ENCODE measurements at places on chromosomes 12 and 14.

GRCh38 chr14:64601571-64601970 lies 51.8 kb downstream of the PPP1R36 start:
- DNase-seq: no peak

GRCh38 chr12:11307143-11307542 lies 3.1 kb downstream of the PRB4 start:
- no peak for DNase-seq

DNA sequence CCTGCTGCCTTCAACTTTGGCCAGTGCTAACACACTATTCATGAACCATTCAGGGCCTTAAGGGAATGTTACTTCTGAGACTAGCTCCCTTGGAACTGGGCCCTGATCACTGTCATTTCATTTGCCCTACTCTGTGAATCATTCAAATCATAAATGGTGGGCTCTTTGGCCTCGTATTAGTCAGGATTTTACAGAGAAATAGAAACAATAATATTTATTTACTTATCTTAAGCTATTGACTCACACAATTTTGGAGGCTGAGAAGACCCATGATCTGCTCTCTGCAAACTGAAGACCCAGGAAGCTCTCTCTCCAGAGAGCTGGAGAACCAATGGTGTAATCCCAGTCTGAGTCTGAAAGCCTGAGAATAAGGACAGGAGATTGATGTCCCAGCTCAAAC lies 398.5 kb downstream of the LRIG3 start:
- no peak for DNase-seq

DNA sequence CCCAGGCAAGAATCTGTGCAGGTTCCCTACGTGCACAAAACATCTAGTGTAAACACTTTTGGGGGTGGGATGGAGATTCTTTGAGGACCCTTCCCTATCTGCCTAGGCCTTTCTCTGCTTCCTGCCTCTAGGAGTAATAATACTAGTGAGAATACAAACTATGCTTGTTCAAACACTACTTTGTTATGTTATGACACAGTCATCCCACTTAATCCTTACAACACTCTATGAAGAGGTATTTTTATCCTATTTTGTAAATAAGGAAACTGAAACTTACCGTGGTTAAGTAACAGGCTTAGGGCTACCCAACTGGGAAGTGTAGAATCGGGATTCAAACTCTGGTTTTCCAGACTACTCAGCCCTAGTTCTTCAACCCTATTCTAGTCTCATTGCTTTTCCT lies 96.5 kb downstream of the KCNA5 start:
- DNase-seq: no peak

GRCh38 chr14:96989306-96989705 lies 192.1 kb downstream of the VRK1 start:
- DNase-seq: no peak

DNA sequence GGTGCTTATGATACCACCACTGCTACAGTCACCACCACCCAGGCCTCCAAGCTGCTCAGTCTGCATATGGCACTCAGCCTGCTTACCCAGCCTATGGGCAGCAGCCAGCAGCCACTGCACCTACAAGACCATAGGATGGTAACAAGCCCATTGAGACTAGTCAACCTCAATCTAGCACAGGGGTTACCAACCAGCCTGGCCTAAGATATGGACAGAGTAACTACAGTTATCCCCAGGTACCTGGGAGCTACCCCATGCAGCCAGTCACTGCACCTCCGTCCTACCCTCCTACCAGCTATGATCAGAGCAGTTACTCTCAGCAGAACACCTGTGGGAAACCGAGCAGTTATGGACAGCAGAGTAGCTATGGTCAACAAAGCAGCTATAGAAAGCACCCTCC lies 55.1 kb downstream of the BRMS1L start:
- DNase-seq: no peak

Measured in NCI-H446 (cell line).